ENCODE measurements at places on chromosomes 3 and 15.

- no peak for DNase-seq
These were observed 25.3 kb upstream of the HRH1 start for GRCh38 chr3:11128682-11129632.

GRCh38 chr3:70057426-70057825 lies 57.9 kb downstream of the SAMMSON start:
- DNase-seq, result no peak

GRCh38 chr3:167480748-167481147 lies 6.9 kb upstream of the SERPINI2 start:
- no peak for DNase-seq

- DNase-seq, result no peak
These were observed 87.2 kb upstream of the NMNAT3 start for GRCh38 chr3:139764936-139765335.

GRCh38 chr3:152910211-152910610 lies 75.3 kb downstream of the P2RY1 start:
- no peak for DNase-seq

DNA sequence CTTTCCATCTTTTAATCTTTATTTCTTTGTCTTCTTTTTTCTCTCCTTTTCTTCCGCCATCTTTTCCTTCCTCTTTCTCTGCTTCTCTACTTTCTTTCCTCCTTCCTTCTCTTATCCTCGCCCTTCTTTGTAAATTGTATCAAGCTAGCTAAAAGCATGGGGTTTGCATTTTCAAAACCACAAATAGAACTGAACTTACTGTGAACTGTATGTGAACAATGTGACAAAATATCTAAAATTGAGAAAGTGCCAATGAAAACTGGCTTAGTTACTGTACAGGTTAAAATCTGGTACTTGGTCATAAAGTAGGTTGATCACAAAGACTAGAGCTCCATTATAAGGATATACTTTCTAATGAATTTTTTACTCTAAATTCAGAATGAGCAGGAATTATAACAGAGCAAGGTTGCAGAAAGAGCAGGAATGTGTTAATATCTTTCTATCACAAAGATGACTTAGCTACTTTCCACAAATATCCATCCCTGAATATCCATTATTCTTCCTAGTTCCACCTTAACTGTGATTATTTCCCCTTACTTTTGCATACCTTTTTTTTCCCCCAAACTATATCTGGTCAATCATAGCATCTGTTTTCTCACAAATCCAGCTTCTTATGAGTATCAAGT lies 122.4 kb downstream of the LSAMP start:
- DNase-seq, result no peak

- no peak for DNase-seq
These were observed 22.1 kb downstream of the CHDH start for GRCh38 chr3:53823956-53824657.

- DNase-seq, result no peak
These were observed 169.4 kb downstream of the MCTP2 start for GRCh38 chr15:94400526-94401298.

DNA sequence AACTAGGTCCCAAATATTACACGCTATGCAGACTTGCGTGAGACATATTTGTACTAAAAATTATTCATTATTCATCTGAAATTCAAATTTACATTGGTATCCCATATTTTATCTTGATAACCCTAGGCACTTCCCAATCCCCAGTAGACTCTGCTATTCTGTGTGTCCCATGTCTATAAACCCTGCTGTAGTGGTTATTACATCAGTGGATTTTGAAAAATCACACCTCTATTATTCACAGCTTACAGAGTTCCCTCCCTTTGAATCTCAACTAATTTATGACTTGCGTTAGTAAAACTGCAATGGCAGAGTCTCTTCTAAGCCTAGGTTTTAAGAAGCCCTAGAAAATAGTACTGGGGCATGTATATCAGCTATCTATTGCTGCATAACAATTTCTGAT lies 54.3 kb downstream of the TRIM69 start:
- no peak for DNase-seq

GRCh38 chr3:45693941-45694521 lies 4.8 kb downstream of the SACM1L start:
- peak; percentile 18 for DNase-seq

GRCh38 chr15:66964111-66964738 lies 101.2 kb upstream of the SMAD3 start:
- DNase-seq, result no peak

DNA sequence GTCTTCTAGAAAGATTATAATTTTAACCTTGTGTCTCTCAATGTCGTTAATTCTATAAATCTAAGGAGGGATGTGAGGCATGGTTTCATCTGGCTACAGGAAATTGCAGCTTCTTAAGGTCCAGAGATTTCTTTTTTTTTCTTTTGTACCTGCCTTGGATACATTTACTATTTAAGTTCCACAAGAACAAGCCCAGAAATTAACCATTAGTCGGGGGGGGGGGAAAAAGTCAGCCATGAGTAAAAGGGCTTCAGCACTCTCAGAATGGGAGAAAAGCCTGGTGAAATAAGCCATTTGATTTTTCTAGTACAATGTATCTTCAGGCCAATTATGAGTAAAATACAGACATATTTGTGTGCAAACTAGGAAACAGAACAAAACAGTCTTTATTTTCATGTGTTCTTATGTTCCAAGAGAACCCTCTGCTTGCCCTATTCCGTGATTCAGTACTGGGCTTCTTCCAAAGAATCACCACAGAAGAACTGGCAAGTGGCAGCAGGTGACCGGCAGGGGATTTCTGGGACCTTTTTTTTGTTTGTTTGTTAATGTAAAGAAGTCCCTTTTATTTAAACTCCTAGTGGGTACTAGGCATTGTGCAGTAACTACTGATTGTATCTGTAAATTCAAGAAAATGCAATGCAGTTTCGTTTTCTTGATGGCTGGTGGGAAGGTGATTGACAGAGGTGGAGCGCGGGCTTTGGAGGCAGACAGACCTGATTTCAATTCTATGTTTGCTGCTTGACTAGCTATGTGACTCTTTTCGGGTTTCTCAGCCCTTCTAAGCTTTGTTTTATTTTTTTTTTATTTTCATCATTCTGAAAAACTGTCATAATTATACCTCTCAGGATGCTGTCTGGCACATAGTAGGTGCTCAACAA lies 82.5 kb downstream of the PEX5L start:
- DNase-seq, result no peak

DNA sequence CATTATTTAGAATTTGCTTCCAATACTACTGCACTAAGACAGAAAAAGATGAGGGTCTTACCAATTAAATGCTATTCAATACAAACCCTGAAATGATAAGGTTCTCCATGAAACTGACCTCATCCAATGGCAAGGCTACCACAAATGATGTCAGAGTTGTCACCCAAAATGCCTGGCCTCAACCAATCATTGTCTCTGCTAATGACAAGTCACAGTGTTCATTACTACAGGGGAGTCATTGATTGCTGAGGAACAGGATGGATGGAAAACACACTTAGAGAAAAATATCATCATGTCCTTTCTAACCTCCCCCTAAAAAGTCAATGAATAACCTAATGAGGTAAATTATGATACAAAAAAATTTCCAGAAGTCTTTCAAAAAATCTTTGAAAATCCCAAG lies 91.0 kb downstream of the FOXP1 start:
- peak; percentile 23 for DNase-seq

DNA sequence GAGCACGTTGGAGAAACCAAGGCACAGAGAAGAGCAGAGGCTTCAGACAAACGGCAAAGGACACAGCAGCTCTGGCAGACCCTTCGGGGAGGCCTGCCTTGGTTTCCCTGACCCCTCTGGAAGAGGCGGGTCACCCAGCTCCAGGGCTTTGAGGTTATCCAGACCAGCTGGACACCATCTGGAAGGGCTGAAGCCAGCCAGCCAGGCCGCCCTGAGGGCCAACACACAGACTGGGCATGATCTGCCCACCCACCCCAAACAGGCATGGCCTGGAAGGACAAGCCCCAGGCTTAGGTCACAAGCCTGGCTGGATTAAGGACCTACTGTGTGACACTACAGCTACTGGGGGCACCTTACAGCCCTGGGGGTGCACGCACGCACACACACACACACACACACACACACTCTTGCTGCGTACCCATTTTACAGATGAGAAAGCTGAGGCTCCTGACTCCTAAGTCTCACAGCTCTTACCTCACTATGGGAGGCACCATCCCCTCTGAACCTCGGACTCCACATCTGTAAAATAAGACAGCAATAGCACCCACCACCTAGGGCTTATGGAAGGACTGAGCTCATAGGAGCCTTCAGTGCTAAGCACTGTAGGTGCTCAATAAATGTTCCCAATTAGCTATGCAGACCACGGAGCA lies 10.8 kb downstream of the PLXND1 start:
- no peak for DNase-seq

DNA sequence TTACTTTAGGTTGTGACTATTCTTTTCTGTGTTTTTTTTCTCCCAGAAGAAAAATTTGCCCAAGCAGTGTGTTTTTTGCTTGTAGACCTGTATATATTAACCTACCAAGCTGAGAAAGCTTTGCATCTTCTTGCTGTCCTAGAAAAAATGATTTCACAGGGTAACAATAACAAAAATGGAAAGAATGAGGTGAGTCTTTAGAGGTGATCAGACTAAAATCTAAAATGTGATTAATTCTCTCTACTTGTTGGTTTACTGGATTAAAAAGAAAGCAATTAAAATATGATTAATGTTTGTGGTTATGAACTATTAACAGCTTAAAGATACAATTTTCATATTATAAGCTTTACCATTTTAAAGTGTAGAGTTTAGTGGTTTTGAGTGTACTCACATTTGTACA lies 28.2 kb downstream of the CNOT10 start:
- no peak for DNase-seq

DNA sequence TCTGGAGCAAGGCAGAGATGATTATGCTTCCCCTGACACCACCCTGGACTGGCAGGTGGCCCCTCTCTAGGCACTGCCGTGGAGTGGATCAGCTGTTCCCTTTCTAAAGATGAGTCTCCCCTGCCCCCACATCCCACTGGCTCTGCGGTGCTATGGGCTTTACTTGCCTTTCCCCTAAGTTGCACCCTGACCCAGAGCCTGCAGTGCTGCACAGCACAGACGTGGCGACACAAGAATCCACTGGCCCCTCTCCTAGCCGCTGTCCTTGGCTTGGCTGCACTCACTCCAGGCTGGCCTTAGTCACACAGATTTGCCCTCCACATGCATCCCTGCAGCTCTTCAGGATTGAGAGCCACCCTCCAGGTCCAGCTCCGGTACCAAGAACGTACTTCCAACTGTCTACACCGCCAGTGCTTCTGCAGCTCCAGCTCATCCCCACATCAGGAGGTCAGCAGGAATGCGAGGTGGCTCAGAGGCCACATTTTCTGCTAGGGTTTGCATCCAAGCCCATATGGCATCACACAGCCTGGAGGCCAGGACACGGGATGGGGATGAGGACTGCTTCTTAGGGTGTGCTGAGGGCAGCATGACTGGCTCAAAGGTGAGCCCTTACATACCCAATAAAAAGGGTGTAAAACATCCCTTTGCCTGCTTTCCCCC lies 82.4 kb upstream of the RASGRF1 start:
- no peak for DNase-seq

DNA sequence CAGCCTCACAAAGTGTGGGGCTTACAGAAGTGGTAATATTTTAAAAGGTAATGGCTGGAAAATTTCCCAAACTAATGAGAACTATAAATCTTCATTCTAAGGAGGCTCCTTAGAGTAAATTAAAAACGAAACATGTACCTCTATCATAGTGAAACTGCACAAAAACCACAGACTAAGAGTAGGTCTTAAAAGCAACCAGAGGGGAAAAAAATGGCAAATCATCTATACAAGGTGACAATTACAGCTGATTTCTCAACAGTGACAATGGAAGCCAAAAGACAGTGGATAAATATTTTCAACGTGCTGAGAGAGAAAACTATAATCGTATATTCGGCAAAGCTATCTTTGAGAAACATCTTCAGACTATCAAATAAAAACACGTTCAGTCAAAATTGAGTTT lies 20.6 kb downstream of the HEG1 start:
- no peak for DNase-seq

DNA sequence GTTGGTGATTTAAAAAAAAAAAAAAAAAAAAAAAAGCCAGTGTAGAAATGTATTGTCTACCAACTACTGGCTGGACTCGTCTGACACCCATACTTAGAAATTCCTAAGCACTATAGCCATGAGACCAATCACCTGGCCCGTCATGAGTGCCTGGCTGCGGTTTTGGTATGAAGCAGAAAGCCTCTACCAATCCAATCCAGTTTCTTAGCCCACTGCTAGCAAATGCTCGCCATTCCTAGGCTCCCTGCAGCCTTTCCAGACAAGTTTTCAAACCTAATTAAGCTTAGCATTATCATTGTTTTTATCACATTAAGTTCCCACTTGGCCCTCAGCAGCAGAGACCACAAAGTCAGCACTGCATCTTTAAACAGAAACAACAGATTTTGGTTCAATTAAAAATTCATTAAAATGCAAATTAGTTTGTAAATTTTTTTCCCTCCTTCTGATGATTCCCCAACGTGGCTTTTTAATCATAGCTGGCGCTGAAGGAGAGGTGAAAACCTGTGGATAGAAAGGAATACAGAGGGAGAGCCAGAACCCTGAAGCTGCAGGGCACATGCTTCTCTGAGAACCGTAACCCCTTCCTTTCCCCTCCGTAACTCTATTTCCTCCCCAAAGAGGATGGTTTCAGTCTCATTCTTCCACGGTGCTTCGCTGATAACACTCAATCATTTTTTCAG lies 32.2 kb upstream of the ST8SIA2 start:
- no peak for DNase-seq

DNA sequence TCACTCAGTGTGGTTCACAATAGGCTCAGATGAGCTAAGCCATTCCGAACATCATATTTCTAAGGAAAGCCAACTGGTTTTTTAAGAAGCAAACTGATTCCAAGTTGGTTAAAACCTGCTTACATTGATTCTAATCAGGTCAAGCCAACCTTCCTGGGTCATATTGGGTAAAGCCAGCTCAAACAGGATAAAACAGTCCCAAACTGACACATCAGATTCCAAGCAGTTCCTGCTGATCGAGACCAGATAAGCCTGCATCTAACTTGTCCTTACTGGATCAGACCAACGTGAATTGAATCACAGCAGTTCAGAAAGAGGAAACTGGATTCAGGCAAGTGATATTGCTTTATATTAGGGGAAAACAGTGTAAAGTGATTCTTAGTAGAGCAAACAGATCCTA lies 18.6 kb upstream of the THSD4 start:
- no peak for DNase-seq

- DNase-seq, result no peak
These were observed 25.9 kb upstream of the SNRK start for GRCh38 chr3:43260412-43260811.

DNA sequence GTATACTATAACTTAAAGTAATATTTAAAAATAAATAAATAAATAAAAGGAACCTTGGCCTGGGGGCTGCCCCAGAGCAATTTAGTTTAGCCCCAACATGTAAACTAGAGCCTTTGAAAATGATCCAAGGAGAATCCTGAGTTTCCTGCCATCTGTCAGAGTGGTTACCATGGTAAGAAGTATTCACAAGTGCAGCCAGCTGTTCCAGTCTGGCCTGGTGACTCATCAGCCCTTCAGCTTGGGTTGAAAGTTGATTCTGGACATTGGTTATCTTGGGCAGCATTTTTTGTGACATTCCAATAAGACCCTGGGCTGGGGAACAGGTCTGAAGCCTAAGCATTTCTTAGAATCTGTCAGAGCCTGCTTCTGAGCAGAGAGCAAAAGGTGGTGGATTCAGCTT lies 72.7 kb upstream of the LRTM1 start:
- no peak for DNase-seq
